ENCODE measurements at places on chromosomes 3 and 15. TPM values are rescaled to one million over a fixed set of nuclear protein-coding genes. Genes with fewer than 3 reads are reported as not detected.

SV2B gene
- total RNA-seq = 37.1 TPM

RETNLB gene
- not detected for total RNA-seq

GPR62 gene
- total RNA-seq = 0.25 TPM

ZPLD1 gene
- total RNA-seq = under 0.01 TPM

ROPN1 gene
- not detected for total RNA-seq

Data from temporal lobe (tissue), 4 donors.